ENCODE measurements at places on chromosomes 3 and 15.

GRCh38 chr15:92020804-92021203 is 167.3 kb downstream of the SLCO3A1 start:
- DNase-seq, result no peak

DNA sequence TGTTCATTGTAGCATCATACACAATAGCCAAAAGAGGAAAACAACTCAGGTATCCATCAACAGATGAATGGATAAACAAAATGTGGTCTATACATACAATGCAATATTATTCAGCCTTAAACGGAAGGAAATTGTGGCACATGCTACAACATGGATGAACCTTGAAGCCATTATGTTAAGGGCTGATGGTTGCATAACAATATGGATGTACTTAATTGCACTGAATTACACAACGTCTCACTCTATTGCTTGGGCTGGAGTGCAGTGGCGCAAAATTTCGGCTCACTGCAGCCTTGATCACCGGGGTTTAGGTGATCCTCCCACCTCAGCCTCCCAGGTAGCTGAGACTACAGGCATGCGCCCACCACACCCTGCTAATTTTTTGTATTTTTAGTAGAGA is 7.0 kb upstream of the TMEM62 start:
- no peak for DNase-seq

- DNase-seq, result no peak
These were observed 202.6 kb downstream of the VGLL3 start for GRCh38 chr3:86788371-86788770.

GRCh38 chr3:49377483-49377882 is 19.3 kb upstream of the GPX1 start:
- DNase-seq, result no peak

DNA sequence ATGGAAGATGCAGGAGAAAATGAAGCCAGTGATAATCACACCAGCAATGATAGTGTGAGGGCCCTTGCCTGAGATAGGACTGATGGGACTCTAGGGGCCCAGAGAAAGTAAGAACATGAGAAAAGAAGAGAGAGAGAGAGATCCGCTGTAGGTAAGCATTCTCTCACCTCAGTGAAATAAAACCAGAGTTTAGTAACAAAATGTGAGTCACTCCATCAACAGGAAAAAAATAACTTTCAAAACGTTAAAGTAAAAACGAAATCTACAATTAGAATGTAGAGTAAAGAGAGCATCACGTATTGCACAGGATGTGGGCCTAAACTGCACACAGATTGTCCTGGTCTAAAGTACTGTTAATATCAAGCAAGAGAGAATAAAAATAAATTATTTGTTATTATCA is 6.8 kb upstream of the PRSS50 start:
- no peak for DNase-seq

DNA sequence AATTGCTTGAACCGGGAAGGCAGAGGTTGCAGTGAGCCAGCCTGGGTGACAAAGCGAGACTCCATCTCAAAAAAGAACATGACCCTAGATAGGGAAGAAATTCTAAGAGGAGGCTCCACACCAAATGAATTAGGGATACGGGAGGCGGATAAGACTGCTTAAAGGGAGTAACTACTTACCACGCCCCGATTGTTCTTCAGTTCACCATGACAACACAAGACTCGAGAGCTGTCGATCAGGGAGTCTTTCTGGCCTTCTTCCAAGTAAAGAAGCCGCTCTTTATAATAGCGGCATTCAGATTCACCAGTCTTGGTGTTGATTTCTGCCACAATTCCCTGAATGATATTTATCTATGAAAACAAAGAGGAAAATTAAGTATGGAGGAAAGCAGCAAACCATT is 53.9 kb upstream of the TASOR start:
- DNase-seq, result no peak

- DNase-seq, result no peak
These were observed 63.7 kb downstream of the SLC7A14 start for GRCh38 chr3:170522201-170522600.

GRCh38 chr15:88702983-88703382 is 64.2 kb downstream of the ISG20 start:
- DNase-seq, result no peak

- no peak for DNase-seq
These were observed 30.9 kb upstream of the ZNF609 start for GRCh38 chr15:64429448-64429847.

GRCh38 chr15:32694222-32694983 is 23.4 kb upstream of the GREM1 start:
- no peak for DNase-seq

- DNase-seq, result no peak
These were observed 371.0 kb upstream of the GBE1 start for GRCh38 chr3:82132210-82133069.

DNA sequence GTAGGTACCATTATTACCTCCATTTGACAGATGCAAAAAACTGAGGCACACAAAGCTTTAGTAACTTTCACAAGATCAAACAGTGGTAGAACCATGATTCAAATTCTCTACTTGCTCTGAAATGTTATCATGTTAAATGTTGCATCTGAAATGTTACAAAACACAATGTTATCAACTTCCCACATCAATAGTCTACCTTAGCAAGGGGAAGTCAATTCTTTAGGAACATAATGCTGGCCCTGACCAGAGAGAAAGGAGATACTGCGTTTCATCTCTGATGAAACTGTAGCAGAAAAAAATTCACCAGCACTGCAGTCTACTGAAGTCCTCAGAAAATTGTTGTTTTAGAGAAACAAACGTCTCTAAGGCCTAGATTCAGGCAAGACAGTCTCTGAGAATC is 174.1 kb downstream of the SATB1 start:
- no peak for DNase-seq

GRCh38 chr3:13712682-13713180 is 163.8 kb downstream of the FBLN2 start:
- DNase-seq, result no peak

GRCh38 chr3:142355692-142356091 is 92.1 kb downstream of the XRN1 start:
- DNase-seq, result no peak

GRCh38 chr15:69576035-69576526 is 123.5 kb downstream of the RPLP1 start:
- DNase-seq, result peak; percentile 84

GRCh38 chr3:141294848-141295247 is 63.2 kb downstream of the PXYLP1 start:
- DNase-seq, result no peak

DNA sequence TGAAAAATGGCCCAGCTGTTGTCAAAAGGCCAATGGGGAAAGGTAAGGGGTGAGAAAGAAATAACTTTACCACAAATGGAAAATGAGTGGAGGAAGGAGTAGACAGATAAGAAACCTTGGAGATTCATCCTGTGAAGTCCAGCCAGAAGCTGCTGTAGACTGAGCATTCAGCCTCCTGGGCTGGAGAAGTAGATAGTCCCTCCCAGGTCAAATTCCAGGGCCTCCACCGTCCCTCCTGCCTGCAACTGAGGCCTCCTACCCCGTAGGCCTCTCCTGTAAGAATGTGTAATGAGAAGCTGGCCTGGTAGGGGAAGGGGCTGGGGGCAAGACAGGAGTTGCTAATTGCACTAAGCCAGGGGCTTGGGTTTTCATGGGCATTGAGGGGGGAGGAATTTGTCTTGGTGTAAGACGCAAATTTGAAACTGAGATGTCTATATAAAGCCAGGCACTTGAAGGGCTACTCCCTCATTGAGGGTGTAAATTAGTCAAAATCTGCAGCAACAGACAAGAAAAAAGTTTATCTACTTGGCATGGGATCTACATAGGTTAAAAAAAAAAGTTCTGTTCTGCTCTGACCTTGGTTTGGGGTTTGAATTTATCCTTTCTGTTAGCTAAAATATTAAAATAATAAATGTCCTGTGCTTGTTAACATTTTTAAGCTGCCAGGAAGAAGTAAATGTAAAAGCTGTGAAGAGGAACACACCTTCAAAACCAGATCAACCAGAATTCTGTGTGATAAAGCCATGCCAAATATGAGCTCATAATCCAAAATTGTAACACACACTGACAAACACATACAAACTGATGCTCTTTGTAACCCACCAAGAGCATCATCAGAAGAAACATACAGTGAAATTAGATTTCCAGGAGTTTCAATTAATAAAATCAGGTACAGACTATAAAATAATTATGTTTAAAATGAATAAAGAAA is 1.7 kb upstream of the RBP2 start:
- no peak for DNase-seq

DNA sequence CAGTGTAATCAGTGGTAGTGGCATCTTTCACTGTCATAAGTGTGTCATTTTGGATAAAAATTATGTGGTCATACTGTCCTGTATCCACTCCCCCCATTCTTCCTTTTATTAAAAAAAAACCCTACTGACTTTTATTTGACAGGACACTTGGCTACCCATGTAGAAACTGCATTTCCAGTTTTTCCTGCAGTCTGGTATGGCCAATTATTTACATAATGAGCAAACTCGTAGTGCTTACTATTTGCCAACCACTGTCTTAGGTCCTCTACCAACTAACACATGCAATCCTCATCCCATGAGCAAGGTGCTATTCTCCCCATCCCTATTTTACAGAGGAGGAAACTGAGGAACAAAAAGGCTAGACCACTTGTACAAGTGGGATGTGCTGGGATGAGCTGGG is 129.1 kb downstream of the MECOM start:
- DNase-seq, result no peak

GRCh38 chr3:66038726-66039589 is at the start of gene MAGI1:
MAGI1 (minus strand) TSS chr3:66038918; CDS start chr3:66038308, 610 bp downstream.
- DNase-seq, result peak; percentile 98

- DNase-seq, result no peak
These were observed 9.8 kb downstream of the HOMER2 start for GRCh38 chr15:82942691-82943090.

DNA sequence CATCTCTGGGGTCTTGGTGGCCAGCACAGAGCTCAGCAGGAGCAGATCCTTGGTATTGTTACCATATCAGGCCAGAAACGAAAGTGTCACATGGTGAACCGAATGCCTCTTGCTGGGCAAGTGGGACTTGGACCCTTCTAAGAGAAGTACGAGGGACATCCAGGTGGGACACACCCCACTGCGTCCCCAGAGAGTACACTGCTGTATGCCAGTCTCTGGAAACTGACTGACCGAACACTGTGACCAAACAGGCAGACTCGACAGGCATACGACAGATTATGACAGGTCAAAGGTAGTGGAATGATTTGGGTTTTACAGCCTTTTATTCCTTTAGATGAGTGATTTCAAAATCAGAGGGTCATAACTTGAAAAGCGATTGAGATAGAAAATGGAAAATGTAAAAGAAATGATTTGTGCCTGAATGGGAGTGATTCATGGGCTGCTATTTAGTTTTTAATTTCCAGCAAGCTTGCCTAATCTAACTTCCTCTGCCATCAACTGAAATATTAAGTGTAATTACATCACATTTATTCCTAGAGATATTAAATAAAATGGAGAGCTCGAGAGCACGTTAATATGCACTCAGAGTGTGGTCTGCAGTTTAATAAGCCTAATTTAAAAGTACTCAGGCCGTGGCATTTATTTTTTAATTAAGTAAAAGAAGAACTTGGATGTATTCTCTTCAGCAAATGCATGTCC is 63.4 kb upstream of the CTXND1 start:
- no peak for DNase-seq

DNA sequence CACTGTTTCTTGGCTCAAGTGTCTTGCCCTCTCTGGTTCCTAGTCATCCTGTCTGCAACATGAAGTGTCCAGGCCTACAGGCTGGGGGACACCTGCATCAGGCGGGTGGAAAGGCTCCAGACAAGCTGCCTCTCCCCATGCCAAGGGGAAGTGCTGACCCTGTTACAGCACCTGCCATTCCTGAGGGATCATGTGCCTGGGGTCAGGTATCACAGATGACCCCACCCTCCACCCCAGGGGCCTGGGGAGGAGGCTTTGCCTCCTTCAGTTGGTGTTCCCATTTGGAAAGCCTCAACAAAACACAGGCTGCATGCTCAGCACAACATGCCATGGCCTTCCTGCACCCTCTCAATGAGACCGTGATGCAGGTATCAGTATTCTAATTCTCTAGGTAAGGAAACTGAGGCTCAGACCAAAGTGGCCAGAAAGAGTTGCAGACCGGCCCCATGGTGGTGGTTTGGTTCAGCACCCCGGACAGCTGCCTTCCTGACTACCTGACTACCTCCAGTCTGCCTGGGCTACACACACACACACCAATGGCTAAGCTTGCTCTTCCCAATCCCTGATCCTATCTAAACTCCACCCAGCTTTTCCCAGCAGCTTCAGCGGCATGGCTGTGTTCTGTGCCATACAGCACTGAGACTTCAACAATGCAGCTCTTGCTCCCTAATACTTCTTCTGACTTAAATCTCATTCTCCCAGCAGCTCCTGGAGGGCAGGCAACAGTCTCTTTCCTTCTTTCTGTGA is 69.7 kb upstream of the LINGO1 start:
- no peak for DNase-seq

- DNase-seq, result no peak
These were observed 585.9 kb downstream of the DIPK2A start for GRCh38 chr3:144557515-144557914.

GRCh38 chr15:43127752-43128151 is 5.6 kb upstream of the TMEM62 start:
- no peak for DNase-seq

DNA sequence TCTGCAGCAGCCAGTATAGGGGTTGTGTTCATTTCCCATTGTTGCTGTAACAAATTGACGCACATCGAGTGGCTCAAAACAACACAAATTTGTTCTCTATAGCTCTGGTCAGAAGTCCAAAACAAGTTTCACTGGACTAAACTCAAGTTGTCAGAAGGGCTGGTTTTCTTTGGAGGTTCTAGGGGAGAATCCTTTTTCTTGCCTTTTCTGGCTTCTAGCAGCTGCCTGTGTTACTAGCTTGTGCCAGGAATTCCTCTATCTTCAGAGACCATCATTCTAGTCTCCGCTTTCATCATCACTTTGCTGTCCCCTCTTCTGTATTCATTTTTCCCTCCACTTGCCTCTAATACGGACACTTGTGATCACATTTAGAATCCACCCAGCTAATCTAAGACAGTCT is 20.5 kb downstream of the GASK1A start:
- no peak for DNase-seq

GRCh38 chr3:31488475-31489017 is 44.2 kb upstream of the STT3B start:
- no peak for DNase-seq

- DNase-seq, result no peak
These were observed 29.8 kb downstream of the POMGNT2 start for GRCh38 chr3:43075904-43076661.

DNA sequence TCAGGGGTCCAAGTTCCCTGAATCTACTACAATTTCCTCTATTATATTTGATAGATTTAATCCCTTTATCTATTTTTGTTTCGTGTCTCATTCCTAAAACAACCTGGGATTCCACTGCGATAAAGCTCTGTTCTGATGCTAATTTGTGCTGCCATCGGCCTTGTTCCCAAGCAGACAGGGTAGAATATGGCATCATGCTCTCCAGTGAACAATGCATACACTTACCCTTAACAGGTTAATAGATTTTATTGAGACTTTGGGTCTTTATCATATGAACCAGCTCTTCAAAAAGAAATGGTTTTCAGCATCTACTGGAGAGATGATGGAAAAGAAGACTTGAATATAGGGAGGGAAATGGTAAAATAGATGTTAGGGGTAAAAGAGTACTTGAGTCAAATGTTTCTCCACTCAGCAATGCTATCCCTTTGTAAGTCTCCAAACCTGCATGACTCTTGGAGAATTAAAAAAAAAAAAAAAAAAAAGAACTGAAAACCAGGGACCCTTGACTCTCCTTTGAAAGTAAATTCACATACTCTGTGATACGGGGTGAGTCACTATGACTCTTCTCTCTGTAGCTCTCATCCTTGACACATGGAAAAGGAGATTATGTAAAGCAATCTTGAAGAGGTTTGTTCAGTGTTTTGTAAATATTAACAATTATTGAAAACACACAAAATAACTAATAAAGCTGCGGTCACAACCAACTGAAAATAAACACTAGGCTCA is 268.8 kb downstream of the ZBTB20 start:
- DNase-seq, result no peak

All from SK-N-SH (cell line).